ENCODE measurements at places on chromosomes 12 and 14.

DNA sequence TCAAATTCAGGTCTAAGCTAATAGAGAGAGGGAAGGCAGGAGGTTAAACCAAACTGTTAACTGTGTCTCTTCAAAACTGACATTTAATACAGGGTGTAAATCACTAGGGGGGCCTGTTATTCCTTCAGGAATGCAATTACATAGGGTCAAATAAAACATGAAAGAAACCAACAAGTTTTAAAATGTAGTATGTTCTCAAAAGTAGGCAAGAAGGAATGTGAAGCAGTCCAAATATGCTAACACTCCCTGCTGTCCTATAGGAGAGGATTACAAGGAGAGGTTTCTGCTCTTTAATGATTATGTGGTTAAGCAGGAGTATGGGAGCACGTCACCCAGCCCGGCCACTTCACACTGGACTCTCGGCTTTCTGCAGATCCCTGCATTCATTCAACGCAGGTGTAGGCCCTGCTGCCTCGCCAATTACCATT is 42.5 kb upstream of the BMP4 start:
- no peak for DNase-seq

DNA sequence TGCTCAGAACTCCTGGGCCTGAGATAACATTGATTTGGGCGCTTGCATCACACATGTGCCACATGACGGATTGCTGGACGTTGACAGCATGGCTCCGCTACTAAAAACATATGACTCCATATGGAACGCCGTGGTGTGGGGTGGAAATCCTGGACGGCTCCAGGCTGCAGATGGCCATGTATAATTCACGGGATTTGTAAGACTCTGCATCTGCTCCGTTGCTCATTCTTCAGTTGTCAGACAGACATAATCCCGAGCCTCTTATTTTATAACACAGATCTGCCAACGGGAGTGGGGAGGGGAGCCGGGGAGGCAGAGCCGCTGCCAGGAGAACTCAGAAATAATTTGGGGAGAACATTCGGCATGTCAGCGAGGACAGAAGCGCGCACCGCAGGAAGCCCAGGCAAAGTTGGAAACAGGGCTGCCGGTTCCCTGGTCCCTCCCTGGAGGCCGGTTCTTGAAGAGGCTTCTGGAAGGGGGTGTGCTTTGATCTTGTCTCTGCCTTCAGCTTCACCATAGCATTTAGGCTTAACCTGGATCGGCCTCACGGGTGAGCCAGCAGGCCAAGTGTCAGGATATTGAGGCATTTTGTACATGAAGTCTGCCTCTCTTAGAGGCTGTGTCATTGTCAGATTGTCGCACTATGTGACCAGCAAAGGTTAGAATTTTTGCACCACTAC is 45.8 kb upstream of the MYL2 start:
- DNase-seq: no peak

- no peak for DNase-seq
Measured at GRCh38 chr12:71584356-71584755, 79.3 kb downstream of the ZFC3H1 start.

DNA sequence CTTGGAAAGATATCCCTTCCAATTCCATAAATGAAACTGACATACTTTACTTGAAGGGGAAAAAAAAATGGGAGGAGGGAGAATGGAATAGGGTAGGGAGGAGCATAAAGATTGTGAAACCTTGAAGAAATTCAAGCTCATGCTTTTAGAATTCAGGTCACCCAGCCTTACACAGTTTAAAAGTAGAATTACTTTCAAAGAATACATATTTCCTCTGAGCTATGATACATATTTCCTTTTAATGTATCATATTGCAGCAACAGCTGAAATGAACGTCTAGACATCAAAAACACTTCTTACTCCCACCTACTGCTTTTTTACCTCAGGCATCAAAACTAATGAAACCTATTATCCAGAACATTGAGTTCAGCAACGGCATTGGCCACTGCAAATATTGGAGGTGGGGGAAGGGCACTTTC is 156.0 kb downstream of the MED13L start:
- DNase-seq: no peak

DNA sequence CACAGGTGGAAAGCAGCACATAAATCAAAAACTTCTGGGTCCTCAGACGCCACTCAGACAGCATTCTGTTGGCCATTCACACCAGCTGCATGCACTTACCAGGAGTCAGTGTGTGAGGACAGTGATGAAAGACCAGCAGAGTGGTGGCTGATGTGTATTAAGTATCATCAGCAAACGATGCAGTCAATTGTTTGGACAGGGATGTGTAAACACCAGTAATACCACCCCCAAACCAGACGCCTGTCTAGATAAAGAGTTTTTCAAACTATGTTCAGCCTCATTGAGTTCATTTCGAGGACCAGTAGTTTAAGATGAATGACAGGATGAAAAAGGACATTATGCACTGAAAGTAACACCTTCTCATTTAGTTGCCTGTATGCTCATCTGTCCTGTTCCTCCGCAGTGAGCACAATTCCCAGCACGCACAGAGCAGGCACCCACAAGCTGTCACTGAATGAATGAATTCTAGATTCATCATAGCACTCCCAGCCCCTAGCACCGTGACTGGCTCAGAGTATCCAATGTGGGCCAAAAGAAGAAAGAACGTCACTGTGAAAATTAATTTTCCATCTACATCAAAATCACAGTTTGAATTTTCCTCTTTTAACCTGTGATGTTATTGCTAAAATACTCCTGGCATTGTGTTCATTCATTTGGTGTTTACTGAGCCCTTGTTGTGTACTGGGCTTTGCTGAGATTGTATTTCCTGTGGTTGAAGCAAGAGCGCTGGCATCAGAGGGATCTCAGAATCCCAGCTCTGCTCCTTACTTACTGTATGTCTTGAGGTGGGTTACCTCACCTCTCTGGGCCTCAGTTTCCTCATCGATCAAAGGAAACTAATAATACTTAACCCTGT is 124.8 kb upstream of the NOS1 start:
- DNase-seq: peak; percentile 59

GRCh38 chr14:75188520-75189268 is 12.3 kb upstream of the TMED10 start:
- no peak for DNase-seq

GRCh38 chr14:55142466-55142865 is 13.4 kb downstream of the LGALS3 start:
- peak; percentile 13 for DNase-seq

- DNase-seq: no peak
Measured at GRCh38 chr12:94148739-94149118, 352 bp downstream of the PLXNC1 start.

DNA sequence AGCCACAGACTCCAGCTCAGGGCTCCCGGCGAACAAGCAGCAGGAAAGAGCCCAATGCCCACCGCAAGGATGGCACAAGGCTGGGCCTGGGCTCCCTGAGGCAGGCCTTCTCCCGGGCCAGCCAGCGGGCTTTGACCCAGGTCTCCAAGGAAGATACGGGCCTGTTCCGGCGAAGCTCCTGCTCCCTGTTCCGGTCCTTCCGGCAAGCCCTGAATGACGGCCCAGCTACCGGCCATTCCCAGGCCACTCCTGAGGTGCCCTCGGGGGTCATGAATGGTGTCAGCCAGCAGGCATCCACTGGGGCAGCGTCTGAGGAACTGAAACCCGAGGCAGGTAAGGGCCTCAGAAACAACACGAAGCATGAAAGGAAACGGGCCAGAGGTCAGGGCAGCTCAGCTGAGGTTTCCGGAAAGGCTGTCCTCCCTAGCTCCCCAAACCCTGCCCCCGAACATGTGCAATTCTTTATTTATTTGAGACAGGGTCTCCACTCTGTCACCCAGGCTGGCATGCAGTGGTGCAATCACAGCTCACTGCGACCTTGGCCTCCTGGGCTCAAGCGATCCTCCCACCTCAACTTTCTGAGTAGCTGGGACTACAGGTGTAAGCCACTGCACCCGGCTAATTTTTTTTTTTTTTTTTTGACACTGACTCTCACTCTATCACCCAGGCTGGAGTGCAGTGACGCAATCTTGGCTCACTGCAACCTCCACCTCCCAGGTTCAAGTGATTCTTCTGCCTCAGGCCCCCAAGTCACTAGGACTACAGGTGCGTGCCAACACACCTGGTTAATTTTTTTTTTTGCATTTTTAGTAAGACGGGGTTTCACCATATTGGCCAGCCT is 6.0 kb downstream of the EXOC3L4 start:
- no peak for DNase-seq

GRCh38 chr12:26374934-26375680 is 179.7 kb downstream of the SSPN start:
- no peak for DNase-seq

- DNase-seq: no peak
Measured at GRCh38 chr12:117058442-117059072, 40.7 kb downstream of the TESC start.

GRCh38 chr12:73221836-73222235 is 949.7 kb downstream of the TRHDE start:
- no peak for DNase-seq

GRCh38 chr12:56337753-56338251 is 882 bp upstream of the IL23A start:
- DNase-seq: no peak

DNA sequence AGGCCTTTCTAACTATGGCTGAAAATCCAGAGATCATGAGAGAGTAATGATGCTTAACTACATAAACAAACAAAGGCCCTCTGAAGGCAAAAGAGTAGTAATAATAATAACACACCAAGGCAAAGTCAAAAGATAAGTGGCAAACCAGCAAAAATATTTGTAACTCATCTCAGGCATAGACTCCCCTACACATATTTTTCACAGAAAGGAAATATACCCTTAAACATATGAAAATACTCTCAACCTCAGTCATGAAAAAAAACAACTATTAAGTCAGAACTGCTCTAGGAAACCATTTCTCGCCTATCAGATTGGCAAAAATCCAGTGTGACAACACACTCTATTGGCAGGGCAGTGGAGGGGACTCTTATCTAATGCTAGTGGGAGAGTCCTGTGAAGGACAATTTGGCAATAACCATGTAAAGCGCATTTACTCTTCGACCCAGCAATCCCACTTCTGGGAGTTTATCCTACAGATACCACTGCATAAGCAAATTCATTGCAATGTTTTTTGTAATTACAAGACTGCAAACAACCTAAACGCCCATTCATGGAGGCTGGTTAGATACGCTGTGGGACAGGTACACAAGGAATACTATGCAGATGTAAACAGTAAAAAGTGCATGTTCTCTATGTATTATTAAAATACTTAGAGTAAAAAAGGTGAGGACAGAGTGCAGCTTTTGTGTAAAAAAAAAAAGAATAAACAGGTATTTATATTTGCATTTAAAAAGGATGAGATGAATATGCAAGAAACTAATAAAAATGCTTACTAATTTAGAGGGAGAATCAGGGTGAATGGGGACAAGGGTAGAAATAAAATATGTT is 26.0 kb upstream of the IL22 start:
- no peak for DNase-seq

- DNase-seq: no peak
Measured at GRCh38 chr12:130658145-130658911, 57.8 kb downstream of the RIMBP2 start.

- no peak for DNase-seq
Measured at GRCh38 chr12:49825971-49826421, 2.2 kb downstream of the NCKAP5L start.

Data from NCI-H1930 (cell line).